Activated naive CD4-positive, alpha-beta T cell treated with Interleukin-2 at 50 U/mL for 16 hours (primary cell): ENCODE measurements at places on chromosomes 6 and 20.

GRCh38 chr6:68635412-68635705 lies 277 bp downstream of the ADGRB3 start:
- DNase-seq, result no peak

DNA sequence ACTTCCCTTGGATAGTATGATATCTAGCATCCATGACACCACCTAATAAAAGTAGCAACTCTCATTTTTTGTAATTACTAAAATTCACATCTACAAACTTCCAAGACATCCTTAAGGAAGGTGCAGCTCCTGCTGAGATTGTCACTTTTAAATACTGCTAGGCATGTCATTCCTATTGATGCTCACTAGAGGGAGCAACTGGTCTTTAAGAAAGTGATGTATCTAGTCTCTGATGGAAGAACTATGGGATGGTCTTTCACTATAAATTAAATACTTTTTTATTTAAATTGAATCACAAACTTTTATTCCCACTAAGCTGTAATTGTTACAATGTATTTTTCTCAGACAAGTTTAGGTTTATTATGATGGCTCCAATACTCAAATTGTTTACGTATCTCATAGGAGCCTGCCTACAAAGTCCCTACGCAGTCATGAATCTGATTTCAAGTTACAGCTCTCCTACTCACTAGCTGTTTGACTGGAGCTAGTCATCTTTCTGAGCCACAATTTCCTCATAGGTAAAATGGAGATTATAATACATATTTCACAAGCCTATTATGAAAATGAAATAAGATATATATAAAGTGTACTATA lies 8.1 kb upstream of the TSPYL1 start:
- DNase-seq, result no peak

- no peak for DNase-seq
Observed at GRCh38 chr6:56816370-56816769, 138.5 kb upstream of the BEND6 start.

DNA sequence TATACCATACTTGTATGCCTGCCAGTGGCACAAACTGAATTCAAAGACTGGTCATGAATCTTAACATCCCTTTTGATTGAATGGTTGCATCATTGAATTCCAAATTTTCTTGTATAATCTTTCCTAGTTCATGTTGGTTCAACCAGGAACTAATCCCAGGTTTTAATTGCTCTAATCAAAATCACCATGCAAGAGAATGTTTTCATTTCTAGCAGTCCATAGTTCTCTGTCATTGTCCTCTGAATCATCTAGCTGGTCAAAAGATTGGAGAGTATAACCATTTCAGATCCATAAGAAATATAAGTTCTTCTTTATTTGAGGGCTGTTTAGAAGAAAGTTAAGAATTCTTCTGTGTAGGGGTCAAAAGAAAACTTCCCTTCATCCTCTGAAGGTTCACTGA lies 57.2 kb downstream of the ZNF292 start:
- no peak for DNase-seq

DNA sequence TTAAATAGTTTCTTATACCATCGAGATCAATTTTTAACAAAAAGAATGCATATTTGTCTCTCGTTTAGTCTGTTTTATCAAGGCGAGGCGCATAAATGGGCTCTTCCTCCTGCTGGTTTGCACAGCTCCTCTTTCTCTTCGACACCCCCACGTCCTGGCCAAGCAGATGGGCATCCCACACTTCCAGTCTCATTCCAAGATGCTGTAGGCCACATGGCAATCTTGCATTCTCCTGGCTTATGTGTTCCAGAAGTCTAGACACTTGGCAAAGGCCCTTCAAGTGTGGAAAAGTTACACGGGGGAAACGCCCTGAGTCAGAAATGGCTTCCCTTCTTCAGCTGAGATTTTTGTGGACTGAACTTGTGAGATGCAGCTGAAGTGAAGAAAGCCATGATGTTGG lies 447.1 kb downstream of the QKI start:
- DNase-seq, result no peak

DNA sequence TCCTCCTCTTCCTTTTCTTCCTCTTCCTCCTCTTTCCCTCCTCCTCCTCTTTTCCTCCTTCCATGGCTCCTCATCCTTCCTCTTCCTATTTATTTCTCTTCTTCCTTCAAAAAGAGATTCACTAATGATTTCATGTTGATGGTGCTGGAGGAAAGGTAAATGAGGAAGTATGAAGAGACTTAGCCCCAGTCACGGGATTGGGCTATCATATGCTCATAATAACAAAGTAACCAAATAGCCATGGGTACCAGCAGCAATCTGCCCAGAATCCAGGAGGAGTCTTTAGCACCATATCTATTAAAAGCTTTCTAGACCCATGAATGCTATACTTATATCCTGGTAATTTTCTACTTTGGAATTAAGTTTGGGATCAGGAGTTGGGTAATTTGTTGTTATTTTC lies 910.9 kb upstream of the MAP3K7 start:
- no peak for DNase-seq

DNA sequence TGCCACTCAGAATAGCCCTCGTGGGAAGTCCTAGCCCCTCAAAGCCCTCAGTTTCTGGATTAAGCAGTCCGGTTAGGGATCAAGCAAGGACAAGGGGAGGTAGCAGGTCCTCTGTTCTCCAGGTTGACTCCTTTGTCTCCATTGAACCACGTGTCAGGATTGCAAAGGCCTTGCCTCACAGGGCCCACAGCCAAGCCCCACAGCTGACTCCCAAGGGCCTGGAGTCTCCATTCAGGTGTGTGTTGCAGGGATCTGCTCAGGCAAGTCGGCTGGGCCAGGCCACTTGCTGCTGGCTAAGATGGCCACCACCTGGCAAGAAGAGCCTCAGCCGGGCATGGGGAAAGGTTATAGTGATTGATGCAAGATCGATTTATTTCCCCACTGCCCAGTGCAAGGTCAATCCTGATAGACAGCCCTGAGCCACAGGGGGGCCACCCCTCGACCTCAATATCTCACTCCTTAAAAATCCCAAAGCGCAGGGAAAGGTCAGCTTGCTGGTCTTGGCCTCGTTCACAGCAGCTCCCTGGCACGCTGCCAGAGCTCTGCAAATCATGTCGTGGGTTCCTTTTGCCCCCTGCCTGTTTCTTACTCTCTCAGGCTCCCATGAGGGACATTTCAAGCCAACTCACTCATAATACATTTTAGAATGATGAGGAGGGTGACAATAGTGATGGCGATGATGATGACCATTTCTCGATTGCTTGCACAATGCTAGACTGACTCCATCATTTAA lies 75.9 kb downstream of the EDN3 start:
- DNase-seq, result no peak

DNA sequence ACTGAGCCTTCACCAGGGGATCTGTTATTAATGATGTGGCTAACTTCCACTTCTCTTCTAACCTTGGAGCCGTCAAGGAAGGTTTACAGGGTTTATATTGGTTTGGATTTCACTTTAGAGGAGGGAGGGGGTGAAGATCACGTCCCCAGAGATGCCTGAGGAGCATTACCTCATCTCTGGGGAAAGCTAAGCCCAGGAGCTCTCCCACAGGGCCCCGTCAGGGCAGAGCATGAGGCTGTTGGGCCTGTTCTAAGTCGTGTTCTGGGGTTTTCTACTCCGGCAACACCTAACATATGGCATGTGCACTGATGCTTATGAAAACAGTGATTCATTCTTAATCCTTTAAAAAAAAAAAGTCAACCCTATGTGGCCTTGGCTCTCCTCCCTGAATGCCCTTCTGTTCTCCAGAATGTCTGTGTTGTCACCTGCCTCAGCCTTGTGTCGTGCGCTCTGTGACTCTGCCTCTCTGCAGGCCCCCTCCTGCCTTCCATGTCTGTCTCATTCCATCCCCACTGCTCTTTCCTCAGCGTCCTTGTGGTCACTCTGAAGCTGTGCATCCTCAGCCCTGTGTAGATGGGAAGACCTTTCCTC lies 97.4 kb upstream of the JARID2 start:
- DNase-seq, result no peak

GRCh38 chr6:139608466-139609261 lies 234.2 kb upstream of the CITED2 start:
- DNase-seq, result no peak

DNA sequence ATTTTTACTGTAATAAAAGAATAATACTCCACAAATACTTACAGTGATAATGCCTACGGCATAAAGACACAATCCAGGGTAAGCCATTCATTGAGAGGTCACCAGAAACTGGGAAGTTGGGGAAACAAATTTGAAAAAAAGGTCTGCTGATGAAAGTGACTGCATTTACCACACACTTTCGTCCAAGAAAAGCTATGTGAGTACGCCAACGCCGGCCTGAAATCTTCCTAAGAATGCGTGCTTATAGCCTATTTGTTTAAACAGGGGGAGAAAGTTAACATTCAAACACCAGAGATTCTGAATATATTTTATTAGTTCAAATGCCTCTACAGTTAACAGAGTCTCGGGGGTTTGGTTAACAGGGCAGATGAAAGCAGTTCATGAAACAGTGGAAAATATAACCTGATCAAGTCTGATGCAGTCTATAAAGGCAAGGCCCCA lies 657 bp upstream of the LTV1 start:
- DNase-seq, result no peak

DNA sequence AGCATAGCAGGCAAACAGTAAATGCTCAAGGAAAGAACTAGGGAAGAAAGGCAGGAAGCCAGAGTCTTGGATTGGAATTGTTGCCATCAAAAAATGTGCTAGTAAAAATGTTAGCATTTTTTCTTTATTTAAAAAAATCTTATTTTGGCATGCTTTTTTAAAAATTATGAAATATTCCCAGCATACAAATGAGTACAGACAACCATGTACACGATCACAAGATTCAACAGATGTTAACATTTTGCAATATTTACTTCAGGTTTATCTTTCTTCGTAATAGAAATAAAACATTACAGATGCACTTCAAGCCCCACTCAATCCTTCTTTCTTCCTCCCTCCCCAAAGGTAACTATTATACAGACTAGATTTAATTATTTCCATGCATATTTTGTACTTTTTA lies 27.4 kb upstream of the NOP56 start:
- DNase-seq, result no peak

GRCh38 chr6:157927011-157927410 lies 54.7 kb upstream of the SYNJ2 start:
- DNase-seq, result no peak

DNA sequence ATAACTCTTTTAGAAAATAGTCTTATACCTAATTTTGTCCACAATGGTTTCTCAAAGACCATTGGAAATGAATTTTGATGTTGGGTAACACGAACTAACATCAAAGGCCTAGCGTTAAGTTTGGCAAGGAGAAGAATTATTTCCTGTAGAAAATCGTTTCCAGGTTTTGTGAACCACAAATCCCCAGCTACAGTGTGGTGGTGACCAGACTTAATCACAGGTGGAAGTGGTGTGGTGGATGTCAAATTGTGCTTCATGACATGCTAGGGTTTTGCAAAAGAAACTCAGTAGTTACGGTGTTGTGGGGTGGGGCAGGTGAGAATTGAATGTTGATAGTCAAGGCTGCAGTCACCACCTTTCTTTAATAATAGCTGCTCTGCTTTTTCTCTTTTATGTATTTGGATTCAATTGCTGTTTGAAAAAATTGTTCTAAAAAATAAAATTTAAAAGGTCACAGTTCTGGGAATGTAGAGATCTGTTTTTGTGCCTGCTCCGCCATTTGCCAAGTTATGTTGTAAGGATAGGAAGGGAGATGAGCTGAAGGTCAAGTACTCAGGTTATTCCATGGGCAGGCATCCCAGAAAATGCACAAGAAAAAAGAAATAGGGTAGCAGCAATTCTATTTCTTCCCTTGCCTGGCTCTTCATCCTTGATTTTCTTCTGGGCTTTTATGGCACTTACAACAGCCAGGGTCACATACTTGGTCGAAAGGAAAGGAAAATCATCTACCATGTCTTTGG lies 83.6 kb downstream of the F13A1 start:
- no peak for DNase-seq

DNA sequence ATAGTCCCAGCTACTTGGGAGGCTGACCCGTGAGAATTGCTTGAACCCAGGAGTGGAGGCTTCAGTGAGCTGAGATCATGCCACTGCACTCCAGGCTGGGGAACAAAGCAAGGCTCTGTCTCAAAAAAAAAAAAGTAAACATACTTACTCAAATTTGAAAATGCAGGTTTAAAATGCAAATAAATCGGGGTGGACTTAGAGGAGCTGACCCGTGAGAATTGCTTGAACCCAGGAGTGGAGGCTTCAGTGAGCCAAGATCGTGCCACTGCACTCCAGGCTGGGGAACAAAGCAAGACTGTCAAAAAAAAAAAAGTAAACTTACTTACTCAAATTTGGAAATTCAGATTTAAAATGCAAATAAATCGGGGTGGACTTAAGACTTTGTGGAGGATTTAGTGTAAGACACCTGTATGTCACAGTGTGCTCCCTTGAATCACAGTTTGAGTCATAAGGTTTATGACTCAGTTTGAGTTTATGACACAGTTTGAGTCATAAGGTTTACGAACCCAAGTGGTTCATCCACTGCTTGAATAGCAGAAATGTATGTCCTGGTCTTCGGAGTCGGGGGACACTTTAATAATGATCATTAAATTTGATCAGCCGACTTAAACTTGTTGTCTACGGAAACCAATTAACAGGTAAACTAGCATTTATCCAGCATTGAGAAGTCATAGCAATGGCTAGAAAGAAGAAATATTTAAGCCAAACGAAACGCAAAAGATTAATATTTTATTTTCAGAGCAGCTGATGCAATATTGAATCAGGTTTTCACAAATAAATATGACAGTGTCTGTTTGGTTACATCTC lies 6.8 kb upstream of the MRPS10 start:
- peak; percentile 13 for DNase-seq

- DNase-seq, result no peak
Observed at GRCh38 chr6:130708338-130708737, 118.9 kb upstream of the SMLR1 start.

DNA sequence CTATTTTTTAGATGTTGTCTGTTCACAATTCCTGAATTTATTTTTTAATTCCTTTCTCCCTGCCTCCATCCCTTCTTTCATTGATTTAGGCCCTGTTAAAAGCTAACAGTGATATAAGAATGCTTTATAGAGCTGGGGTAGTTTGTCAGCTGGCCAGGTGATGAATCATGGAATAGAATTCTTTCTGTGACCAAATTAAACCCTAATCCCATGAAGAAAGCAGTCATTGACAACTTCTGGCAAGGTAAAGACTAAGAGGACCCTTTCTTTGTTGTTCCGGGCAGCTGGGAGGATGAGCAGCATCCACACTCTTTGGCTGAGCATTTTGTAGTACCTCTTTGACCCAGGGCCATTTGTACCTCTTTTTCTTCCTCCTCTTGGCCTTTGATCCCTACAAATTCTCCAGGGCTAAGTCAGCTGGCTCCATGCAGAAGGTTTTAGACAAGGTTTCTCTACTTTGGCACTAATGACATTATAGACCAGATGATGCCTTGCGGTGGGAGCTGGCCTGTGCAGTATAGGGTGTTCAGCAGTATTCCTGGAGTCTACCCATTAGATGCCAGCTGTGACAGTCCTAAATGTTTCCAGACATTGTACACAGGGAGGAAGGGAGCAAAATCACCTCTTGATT lies 102.9 kb downstream of the SLX4IP start:
- no peak for DNase-seq
